HCT116 (cell line): ENCODE measurements at places on chromosomes 12 and 14.

GRCh38 chr12:130708648-130709047, 7.5 kb downstream of the RIMBP2 start:
- no peak for DNase-seq

- no peak for DNase-seq
Observed at GRCh38 chr12:51395283-51396230, 4.4 kb upstream of the GALNT6 start.

DNA sequence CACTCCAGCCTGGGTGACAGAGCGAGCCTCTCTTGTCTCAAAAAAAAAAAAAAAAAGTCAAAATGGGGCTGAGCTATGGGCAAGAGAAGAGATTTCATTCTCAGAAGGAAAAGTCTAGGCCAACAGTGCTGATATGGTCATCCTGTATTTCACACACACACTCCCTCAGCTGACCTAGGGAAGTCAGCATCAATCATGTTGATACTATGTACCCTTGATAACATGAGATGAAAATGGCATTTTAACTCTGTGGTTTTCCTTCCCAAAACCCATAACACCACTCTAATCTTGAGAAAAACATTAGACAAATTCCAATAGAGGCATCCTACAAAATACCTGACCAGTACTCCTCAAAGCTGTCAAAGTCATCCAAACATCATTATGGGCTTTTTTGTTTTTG, 2.3 kb upstream of the NEMP1 start:
- DNase-seq: no peak

DNA sequence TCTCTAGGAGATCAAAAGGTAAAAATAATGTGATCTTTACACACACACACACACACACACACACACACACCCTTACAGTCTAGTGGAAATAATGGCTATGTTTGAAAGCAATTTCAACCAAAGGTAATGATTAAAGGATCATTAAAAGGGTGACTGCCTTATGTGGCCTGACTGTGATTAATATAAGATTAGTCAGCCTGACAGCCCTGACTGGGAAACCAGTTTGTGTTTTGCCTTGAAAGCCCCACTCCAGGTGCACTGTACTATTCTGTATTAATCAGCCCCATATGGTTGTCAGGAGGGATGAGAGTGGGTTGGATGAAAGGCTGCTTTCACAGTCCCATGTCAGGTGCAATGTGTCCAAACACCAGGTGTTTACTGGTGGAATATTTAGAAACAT, 10.5 kb downstream of the RASSF9 start:
- no peak for DNase-seq

DNA sequence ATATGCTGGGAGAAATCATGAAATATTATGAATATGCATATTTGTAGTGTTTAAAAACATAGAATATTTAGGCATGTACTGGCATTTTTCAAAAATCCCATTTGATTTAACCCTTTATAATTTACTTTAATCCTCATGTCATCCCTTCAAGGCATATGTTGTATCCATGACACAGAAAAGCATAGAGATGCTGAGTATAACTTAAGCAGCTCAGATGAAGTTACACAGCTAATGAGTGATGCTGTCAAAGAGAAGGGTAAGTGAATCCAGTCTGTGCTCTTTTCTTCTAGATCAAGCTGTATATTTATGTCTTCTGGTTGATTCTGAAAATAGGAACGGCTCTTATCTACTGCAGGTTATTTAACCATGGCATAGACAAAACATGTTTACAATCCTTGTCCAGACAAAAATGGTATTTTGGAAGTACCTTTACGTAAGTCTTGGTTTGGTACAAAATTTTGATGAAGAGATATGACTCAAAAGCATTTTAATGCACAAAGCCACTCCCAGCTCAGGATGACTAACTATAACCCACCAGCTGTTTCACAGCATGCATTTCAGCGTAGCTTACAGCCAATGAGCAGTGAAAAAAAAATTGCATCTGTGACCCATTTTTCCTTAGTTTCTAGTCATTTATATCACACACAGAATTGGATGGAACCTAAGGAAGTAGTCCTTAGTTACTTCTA, 201.7 kb downstream of the STXBP6 start:
- no peak for DNase-seq

DNA sequence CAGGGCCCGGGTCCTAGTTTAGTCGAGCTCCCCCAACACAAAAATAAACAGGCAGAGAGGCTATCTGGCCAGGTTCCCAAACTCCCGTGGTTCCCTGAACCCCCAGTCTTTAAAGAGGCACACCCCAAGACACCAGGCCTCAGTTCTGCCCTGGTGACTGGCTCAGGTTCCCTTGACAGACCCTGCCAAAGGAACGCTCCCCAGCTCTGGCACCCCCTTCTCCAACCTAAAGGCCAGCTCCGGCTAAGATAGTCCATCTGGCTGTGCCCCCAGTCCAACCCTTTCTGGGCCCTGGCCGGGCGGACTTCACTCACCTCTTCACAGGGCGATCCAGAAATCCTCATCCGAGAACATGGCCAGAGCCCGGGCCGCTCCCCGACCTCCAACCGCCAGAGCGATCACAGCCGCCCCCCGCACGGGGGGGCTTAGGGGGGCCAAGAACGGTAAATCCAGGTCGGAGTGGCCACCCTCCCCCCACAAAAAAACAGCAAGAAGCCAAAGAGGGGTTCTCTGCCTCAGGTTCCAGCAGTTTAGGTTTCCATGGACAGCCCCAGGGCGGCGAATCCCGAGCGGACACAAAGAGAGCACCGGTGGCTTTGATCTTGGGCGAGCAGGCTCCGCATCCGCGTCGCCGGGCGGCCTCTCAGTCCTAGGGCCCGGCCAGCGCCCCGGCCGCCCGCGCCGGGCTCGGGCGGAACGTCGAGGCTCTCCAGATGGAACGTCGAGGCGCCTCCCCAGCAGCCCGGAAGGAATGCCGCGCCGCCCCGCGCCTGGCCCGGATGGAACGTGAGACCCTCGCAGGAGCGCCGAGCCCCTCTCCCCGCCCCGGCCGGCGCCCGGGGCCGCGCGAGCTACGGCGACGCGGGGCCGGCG, 1.1 kb downstream of the KMT2D start:
- DNase-seq: no peak

GRCh38 chr12:108649669-108650068, 16.0 kb upstream of the SELPLG start:
- peak; percentile 86 for DNase-seq

- no peak for DNase-seq
Observed at GRCh38 chr12:105888696-105889095, 250.1 kb downstream of the NUAK1 start.

GRCh38 chr14:85501751-85502150, 28.2 kb upstream of the FLRT2 start:
- no peak for DNase-seq

GRCh38 chr12:124264879-124265278, 30.0 kb upstream of the RFLNA start:
- no peak for DNase-seq

- DNase-seq: no peak
Observed at GRCh38 chr12:13697973-13698372, 283.4 kb downstream of the GRIN2B start.

DNA sequence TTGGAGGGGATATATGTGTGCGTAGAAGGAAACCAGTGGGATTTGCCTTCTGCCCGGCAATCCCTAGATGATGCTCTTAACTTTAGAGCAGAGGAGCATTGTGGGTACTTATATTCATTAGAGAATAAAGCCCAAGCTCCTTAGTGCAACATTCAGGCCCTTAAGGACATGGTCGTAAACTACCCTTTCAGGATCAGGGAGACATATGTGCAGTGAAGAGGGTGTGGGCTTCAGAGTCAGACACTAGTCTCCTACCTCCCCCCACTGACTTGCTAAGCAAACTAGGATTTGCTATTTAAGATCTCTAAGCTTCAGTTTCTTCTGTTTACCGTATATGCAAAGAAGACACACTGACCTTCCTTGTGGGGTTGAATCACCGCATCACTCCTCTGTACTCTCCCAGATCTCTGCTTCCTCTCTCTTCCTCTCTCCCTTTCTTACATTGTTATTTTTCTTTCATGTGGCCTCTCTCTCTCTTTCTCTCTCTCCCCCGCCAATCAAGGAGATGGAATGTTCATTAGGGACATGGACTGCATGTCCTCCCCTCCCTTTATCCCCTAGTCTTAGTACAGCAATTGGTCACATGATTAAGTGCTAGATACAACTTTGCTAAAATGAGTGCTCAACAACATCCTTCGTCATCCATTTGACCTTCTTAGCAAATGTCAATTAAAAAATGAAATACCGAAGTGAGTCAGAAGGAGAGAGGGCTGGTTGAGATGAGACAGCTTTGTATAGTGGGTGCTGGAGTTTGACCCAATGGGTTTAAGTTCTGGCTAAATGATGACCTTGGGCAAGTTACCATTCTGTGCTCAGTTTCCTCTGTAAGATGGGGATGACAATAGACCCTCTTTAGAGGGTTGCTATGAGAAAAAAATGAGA, 91.7 kb downstream of the TMX1 start:
- DNase-seq: no peak

GRCh38 chr12:17588968-17589367, 501.0 kb downstream of the RERGL start:
- DNase-seq: peak; percentile 4

- DNase-seq: no peak
Observed at GRCh38 chr12:130743606-130744005, 27.5 kb upstream of the RIMBP2 start.

DNA sequence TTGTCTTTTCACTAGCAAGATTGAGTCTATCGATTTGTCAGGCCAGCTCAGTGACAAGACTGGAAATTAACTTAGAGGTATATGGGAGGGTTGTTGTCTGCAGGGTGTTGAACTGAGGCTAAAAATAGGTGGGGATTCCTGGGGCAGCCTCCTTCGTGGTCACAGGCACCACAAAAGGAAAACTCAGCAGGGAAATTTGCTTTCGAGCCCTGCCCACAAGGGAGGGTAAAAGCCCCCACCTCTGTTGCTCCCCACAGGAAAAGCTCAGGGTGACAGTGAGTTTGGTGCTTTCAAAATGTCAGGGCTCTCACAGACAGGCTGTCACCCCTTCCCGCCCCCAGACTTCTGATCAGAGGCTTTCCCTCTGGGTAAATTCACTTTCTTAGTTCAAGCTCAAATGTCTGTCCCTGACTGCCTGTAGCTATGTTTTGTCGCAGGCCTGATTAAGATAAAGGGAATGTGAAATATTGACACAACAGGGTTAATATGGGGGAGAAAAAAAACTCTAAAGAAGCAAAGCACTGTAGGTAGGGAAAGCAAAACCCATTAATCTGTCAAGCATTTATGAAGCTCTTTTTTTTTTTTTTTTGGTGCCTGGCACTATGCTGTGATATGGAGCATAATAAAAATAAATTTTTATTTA, 11.7 kb upstream of the NFKBIA start:
- DNase-seq: no peak

- no peak for DNase-seq
Observed at GRCh38 chr12:27585739-27586265, 61.8 kb downstream of the PPFIBP1 start.

DNA sequence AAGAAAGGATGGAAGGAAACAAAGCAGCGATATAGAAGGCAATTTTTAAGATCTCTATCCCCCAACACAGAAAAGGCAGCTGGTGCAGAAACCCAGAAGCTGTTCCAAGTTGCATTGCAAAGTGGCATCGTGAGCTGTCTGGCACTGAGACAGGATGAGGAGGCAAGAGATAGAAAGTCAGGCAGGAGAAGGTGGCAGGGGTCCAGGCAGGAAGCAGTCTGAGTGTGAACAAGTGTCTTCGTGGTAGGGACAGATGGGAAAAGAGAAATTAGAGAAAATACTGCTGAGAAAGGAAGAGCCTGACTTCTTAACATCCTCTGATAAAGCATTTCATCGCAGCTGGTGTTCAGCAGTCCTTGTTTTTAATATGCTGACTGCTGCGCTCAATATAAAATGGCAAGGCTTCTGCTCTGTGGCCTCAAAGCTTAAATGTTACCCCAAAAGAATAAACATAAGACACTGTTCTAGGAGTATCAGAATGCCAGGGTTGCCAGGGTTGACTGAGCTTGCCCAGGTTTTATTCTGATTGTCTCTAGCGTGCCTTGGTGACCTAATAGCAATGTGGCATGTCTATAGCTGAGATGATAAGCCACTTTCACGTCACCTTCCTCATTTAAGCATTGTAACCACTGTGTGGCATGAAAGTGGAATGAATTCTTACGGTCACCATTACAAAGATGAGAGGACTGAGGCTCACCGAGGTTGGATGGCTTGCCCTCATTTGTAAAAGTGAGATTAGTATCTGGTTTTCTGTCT, 397.6 kb downstream of the NUAK1 start:
- DNase-seq: no peak

DNA sequence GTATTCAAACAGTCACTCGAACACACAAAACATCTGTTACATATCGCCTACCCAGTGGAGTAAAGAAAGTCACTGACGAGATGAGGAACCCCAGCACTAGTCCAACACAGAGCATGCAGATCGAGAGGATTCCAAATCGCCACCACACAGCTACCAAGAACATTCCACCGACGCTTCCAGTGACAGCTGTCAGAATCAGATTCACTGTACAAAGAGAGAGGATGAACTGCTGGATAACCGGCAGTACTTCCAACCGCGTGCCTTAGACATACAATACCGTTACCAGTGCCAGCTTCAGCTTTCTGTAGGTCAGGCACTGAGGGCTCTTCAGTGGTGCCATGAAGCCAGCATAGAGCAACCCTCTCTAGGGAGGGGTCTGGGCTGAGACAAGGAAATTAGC, 34.5 kb downstream of the TM7SF3 start:
- no peak for DNase-seq
